ENCODE measurements at places on chromosomes 12 and 14. TPM values are rescaled to one million over a fixed set of nuclear protein-coding genes. Genes with fewer than 3 reads are reported as not detected.

GRCh38 chr14:104773505-104774452 lies 20.8 kb downstream of the SIVA1 start:
- DNase-seq = no peak
- H3K36me3 ChIP-seq = peaks cover 47% of the 10 kb centered on the region
- no peak overlapping the region for H3K27ac ChIP-seq

The SDSL gene
- total RNA-seq = 0.82 TPM

The PSMD9 gene
- total RNA-seq = 28.5 TPM

- H3K36me3 ChIP-seq = no peaks in the 10 kb centered on the region
- no peaks in the 10 kb centered on the region for H3K27me3 ChIP-seq
- H3K4me1 ChIP-seq = no peaks in the 10 kb centered on the region
- H3K27ac ChIP-seq = no peak overlapping the region
- DNase-seq = no peak
Measured at GRCh38 chr14:91292491-91292890, 48.0 kb upstream of the GPR68 start.

- H3K4me1 ChIP-seq = peaks cover 12% of the 10 kb centered on the region
- no peaks in the 10 kb centered on the region for H3K27me3 ChIP-seq
- no peak for DNase-seq
- H3K36me3 ChIP-seq = no peaks in the 10 kb centered on the region
- peak overlapping the region; percentile 79 for H3K27ac ChIP-seq
Measured at GRCh38 chr14:50038398-50039119, 77.8 kb downstream of the VCPKMT start.

The KCNC2 gene
- total RNA-seq = 0.41 TPM

DNA sequence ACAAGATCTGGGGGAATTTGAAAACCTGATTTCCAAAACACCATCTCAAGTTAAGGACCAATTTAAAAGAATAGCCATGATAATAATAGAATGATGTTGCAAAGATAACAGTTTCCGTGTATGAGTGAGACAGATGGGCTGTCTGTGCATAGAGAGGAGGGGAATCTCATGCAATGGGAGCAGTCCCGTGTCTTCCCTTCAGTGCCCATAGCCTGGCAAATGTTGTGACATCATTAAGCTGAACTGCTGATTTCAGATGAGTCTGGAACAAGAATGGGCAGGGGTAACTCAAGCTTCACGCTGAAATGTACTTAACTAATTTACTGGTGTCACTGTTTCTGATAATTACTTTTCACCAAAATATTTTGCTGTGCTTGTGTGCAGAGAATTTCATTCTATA lies 454.0 kb downstream of the FOXG1 start:
- no peaks in the 10 kb centered on the region for H3K36me3 ChIP-seq
- no peaks in the 10 kb centered on the region for H3K27me3 ChIP-seq
- no peak overlapping the region for H3K27ac ChIP-seq

DNA sequence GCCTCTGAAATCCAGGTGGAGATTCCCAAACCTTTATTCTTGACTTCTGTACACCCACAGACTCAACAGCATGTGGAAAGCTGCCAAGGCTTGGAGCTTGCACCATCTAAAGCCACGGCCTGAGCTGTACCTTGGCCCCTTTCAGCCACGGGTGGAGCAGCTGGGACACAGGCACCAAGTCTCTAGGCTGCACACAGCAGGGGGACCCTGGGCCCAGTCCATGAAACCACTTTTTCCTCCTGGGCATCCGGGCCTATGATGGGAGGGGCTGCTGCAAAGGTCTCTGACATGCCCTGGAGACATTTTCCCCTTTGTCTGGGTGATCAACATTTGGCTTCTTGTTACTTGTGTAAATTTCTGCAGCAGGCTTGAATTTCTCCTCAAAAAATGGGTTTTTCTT lies 32.0 kb downstream of the EIF2S3B start:
- no peaks in the 10 kb centered on the region for H3K27me3 ChIP-seq
- H3K27ac ChIP-seq = no peak overlapping the region
- H3K4me1 ChIP-seq = no peaks in the 10 kb centered on the region
- no peak overlapping the region for H3K4me3 ChIP-seq
- DNase-seq = no peak

GRCh38 chr14:49950275-49951228 lies 57.7 kb downstream of the ARF6 start:
- DNase-seq = no peak
- H3K36me3 ChIP-seq = no peaks in the 10 kb centered on the region
- H3K4me3 ChIP-seq = no peak overlapping the region

The RNASE4 gene
- total RNA-seq = 50.7 TPM

DNA sequence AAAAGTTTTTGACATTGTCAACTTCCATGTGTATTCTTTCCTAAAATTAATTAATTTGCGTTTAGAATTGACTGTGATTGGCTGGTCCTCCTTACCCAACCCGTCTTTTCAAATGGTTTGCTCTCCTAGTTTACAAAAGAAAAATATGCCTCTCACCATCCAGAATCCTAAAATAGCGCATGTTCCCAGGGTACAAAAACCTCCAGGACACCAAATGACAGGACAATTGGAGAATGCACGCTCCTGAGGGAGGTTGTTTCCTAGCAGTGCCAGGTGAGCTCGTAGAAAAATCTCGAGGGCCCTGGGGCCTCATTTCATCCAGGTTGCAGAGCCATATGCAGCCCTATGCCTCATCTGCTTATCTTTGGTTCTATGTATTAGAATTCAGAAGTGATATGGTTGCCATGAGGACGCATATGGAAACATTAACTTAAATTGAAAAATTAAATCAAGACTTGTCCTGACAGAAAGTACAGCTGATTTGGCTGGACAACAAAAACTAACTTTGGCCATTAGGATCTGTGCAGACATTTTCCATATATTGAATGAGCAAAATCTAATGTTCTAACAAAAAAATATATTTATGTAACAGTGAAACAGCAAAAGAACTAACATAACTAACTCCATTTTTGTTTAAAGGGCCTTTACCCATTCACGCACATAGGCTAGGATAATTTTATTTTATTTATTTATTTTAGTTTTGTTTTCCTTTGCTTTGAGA lies 28.2 kb upstream of the EGLN3 start:
- no peak overlapping the region for H3K27ac ChIP-seq
- DNase-seq = no peak
- no peaks in the 10 kb centered on the region for H3K27me3 ChIP-seq
- no peaks in the 10 kb centered on the region for H3K4me1 ChIP-seq
- no peaks in the 10 kb centered on the region for H3K36me3 ChIP-seq

DNA sequence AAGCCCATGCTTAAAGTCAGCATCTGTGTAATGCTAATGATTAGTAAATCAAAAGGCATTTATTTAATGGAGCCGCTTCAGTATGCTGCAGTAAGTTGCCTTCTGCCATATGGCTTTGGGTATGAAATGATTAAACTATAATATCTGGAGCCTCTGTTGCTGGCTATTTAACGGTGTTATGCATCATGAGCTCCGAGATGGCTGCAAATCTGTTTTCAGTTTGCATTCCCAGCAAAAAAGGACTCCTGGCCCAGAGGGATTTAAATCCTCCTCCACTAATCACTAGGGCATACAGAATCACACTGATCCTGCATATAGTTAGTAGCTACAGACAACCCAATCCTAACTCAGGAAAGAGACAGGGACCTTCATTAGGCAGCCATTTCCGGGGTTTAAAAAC lies 171.5 kb upstream of the EEA1 start:
- H3K27ac ChIP-seq = no peak overlapping the region
- no peaks in the 10 kb centered on the region for H3K36me3 ChIP-seq
- DNase-seq = no peak
- no peak overlapping the region for H3K4me3 ChIP-seq

- no peak overlapping the region for H3K4me3 ChIP-seq
- H3K36me3 ChIP-seq = no peaks in the 10 kb centered on the region
- H3K4me1 ChIP-seq = peaks cover 49% of the 10 kb centered on the region
- H3K27me3 ChIP-seq = no peaks in the 10 kb centered on the region
- DNase-seq = no peak
Measured at GRCh38 chr14:103134919-103135318, 11.7 kb downstream of the TNFAIP2 start.

DNA sequence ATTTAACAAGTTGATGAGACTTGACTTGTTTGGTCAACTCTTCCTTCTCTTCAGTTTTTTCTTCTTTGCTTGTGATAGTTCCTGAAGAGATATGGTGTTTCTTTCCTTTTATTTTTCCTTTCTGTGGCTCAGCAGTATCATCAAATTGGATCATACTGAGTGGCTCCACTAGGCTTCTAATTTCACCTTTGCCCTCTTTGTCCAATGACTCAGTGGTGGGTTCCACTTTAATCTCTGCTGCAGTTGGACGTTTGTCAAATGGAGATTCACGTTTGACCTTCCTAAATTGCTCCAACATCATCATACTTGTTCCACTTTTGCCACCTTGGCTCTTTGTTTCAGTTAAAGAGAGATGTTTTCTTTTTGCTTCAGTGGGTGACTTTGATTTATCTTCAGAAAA lies 41.5 kb downstream of the FAM186A start:
- no peaks in the 10 kb centered on the region for H3K36me3 ChIP-seq
- H3K27me3 ChIP-seq = no peaks in the 10 kb centered on the region
- no peak overlapping the region for H3K4me3 ChIP-seq
- DNase-seq = no peak

- H3K4me1 ChIP-seq = no peaks in the 10 kb centered on the region
Measured at GRCh38 chr14:72657214-72657921, 236.5 kb downstream of the DPF3 start.

DNA sequence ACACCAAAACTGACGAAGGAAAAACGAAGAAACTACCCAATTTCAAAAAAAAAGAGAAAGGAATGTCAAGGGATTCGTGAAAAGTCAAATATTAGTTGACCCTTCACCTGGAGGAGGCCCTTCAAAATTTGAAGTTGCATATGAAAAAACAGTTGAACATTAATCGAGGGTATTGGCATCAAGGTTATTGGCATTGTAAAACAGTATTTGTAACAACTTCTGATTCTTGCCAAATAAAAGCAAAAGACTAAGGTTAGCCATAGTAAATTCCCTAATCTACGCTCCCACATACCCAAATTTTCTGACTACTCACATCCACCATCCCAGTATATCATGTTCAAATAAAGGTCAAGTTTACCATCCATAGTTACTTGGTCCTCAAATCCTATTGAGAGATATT lies 118.6 kb downstream of the TMTC1 start:
- no peak overlapping the region for H3K27ac ChIP-seq
- H3K4me3 ChIP-seq = no peak overlapping the region
- no peaks in the 10 kb centered on the region for H3K27me3 ChIP-seq
- H3K36me3 ChIP-seq = no peaks in the 10 kb centered on the region

DNA sequence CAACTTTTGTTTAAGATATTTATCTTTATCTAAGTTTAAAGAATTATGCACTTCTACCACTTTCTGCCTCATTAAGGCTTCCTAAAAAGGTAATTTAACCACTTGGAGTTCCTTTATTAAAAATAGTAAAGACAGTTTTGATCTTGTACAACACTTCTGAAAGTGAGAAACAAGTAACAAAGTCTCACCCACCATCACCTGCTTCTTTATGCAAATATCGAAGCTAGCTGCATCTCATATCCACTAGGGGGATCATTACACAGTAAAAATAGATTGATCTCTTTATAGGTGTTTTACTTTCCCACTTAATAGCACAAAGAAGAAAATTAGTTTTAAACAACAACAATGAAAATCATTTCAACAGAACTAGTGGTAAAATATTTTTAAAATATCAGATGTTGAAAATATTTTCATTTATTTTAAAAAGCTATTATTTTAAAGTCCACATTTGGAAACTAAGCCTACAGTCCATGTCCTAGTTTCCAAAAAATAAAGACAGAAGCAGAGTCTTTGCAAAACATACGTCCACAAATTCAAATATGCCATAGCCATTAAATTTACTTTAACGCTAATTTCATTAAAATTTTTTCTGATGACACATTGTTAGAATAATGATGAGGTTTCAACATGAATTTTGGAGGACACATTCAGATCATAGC lies 160.0 kb upstream of the SOX5 start:
- no peak overlapping the region for H3K27ac ChIP-seq
- no peaks in the 10 kb centered on the region for H3K4me1 ChIP-seq
- H3K36me3 ChIP-seq = no peaks in the 10 kb centered on the region
- H3K27me3 ChIP-seq = no peaks in the 10 kb centered on the region

- no peaks in the 10 kb centered on the region for H3K4me1 ChIP-seq
- H3K4me3 ChIP-seq = no peak overlapping the region
- no peak for DNase-seq
- no peaks in the 10 kb centered on the region for H3K27me3 ChIP-seq
Measured at GRCh38 chr12:45655186-45655585, 74.3 kb upstream of the ARID2 start.

GRCh38 chr14:73188501-73188911 lies 48.8 kb upstream of the PAPLN start:
- no peaks in the 10 kb centered on the region for H3K27me3 ChIP-seq
- no peak overlapping the region for H3K27ac ChIP-seq
- no peaks in the 10 kb centered on the region for H3K36me3 ChIP-seq
- H3K4me3 ChIP-seq = no peak overlapping the region

DNA sequence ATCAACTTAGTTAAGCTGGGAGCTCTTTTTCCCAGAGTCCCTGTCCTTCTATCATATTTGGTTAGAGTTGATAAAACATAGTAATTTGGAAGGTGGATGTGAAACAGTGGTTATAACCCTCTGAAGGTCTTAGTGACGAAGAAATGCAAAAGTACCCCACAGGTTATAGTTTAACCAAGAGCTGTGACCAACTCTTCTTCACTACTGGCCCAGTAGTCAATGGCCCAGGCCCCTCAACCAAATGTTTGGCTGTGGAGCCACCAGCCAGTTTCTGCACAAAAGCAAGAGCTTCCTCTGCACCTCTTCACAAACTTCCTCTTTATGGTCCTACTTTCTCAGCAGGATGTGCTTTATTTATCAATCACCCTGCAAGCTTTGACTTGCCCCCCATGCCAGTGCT lies 132.6 kb downstream of the BMP4 start:
- no peaks in the 10 kb centered on the region for H3K4me1 ChIP-seq
- H3K27me3 ChIP-seq = no peaks in the 10 kb centered on the region
- H3K27ac ChIP-seq = no peak overlapping the region
- no peak for DNase-seq
- no peaks in the 10 kb centered on the region for H3K36me3 ChIP-seq
- no peak overlapping the region for H3K4me3 ChIP-seq

GRCh38 chr12:68236421-68237059 lies 10.9 kb upstream of the IL26 start:
- H3K4me1 ChIP-seq = peaks cover 45% of the 10 kb centered on the region
- no peaks in the 10 kb centered on the region for H3K27me3 ChIP-seq
- no peaks in the 10 kb centered on the region for H3K36me3 ChIP-seq
- H3K27ac ChIP-seq = peak overlapping the region; percentile 70

GRCh38 chr14:21985081-21985480 lies 311.5 kb upstream of the OR4E1 start:
- no peak overlapping the region for H3K27ac ChIP-seq
- no peaks in the 10 kb centered on the region for H3K4me1 ChIP-seq

The VRTN gene
- total RNA-seq = not detected

DNA sequence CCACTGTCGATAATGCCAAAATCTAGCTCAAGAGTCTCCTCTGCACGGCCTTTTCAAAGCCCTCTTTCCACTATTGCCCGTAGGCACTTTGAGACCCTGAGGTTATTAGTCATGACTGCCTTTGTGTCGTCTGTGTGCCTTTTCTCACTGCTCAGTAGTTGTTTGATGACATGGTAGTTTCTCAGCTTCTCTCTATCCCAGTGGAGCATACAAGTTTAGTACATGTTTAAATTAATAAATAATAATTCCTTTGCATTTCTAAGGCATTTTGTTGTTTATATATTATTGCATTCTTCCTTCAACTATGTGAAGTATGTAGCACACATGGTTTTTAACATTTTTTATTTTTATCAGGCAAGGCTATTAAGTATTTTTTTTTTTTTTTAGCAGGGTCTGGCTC lies 458.1 kb downstream of the PCNX1 start:
- H3K36me3 ChIP-seq = no peaks in the 10 kb centered on the region
- H3K4me1 ChIP-seq = peaks cover 24% of the 10 kb centered on the region
- H3K27ac ChIP-seq = peak overlapping the region; percentile 80
- no peaks in the 10 kb centered on the region for H3K27me3 ChIP-seq
- H3K4me3 ChIP-seq = no peak overlapping the region
- no peak for DNase-seq
